ENCODE measurements at places on chromosomes 4 and X. TPM values are rescaled to one million over a fixed set of nuclear protein-coding genes. Genes with fewer than 3 reads are reported as not detected.

- peaks cover 16% of the 10 kb centered on the region for H3K36me3 ChIP-seq
- no peak for DNase-seq
- no peaks in the 10 kb centered on the region for H3K4me1 ChIP-seq
- H3K4me3 ChIP-seq = no peak overlapping the region
These were observed 4.1 kb upstream of the CSF2RA start for GRCh38 chrX:1264556-1264955.

DNA sequence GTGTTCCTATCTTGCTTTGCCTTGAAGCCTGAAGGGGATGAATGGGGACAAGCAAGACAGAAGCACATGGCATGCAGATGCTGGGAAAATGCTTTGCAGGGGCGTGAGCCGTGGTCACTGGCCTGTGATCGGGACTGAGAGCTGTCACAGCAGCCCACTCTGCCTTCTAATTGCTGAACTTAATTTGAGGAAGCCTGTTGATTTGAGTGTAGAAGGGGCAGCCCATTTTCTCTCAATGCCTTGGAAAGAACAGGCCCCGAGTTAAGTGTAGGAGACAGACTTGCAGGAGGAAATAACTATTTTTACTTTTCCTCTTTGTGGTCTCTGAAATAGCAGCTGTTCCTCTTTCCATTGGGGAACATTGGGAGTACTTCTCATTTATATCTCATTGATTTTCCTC, 26.1 kb upstream of the TBC1D1 start:
- no peaks in the 10 kb centered on the region for H3K27me3 ChIP-seq
- no peaks in the 10 kb centered on the region for H3K4me1 ChIP-seq
- no peak overlapping the region for H3K27ac ChIP-seq
- H3K4me3 ChIP-seq = no peak overlapping the region
- DNase-seq = no peak

DNA sequence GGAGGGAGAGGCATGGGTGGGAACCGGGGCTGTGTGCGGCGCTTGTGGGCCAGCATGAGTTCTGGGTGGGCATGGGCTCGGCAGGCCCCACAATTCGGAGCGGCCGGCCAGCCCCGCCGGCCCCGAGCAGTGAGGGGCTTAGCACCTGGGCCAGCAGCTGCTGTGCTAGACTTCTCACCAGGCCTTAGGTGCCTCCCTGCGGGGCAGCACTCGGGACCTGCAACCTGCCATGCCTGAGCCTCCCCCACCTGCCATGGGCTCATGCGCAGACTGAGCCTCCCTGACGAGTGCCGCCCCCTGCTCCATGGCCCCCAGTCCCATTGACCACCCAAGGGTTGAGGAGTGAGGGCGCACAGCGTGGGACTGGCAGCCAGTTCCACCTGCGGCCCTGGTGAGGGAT, 573.9 kb downstream of the TMA16 start:
- H3K27ac ChIP-seq = no peak overlapping the region
- H3K27me3 ChIP-seq = no peaks in the 10 kb centered on the region
- no peaks in the 10 kb centered on the region for H3K4me1 ChIP-seq

- H3K27ac ChIP-seq = peak overlapping the region; percentile 94
- peaks cover 70% of the 10 kb centered on the region for H3K4me1 ChIP-seq
- H3K4me3 ChIP-seq = peak overlapping the region; percentile 68
These were observed 16.2 kb downstream of the SH3RF1 start for GRCh38 chr4:169254546-169254983.

- peaks cover 19% of the 10 kb centered on the region for H3K4me1 ChIP-seq
- H3K4me3 ChIP-seq = peak overlapping the region; percentile 85
- DNase-seq = no peak
- H3K27me3 ChIP-seq = no peaks in the 10 kb centered on the region
These were observed 1.7 kb upstream of the SLAIN2 start for GRCh38 chr4:48339642-48340041.

DNA sequence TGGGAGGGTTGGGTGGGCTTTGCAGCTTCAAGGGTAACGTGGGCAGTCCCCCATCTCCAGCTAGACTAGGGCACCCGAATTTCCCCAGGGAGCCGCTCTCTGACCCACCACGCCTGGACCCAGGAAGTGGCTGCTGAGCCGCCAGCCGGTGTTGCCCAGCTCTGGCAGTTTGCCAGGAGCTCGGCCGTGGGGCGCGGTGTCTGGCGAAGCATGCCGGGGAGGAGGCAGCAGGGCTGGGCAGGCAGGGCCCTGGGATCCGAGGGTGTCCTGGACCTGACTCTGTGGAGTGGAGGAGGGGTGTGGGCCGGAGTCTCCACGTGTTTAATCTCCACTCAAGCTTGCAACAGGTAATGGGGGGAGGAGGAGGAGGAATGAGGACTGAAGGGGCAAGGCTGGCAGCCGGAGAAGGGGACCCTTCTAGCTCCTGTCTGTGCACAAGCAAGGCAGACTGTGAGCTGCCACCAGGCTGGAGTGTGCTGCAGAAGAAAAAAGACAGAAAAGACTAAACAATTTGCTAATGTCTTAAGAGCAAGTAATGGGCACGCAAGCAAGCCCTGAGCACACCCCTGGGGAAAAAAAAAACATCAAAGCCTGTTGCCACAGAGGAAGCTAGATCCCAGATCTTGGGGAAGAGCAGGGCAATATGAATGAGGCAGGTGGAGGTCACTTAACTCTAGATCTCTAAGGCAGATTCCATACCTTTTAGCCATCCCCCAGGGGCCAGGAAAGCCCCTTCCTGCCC, 2.4 kb downstream of the LONRF3 start:
- H3K4me3 ChIP-seq = peak overlapping the region; percentile 90
- peak; percentile 79 for DNase-seq
- peaks cover 17% of the 10 kb centered on the region for H3K27me3 ChIP-seq
- peaks cover 23% of the 10 kb centered on the region for H3K36me3 ChIP-seq
- H3K27ac ChIP-seq = no peak overlapping the region

GRCh38 chr4:25535278-25535677, 120.4 kb upstream of the SLC34A2 start:
- peak overlapping the region; percentile 11 for H3K4me3 ChIP-seq
- H3K4me1 ChIP-seq = peaks cover 42% of the 10 kb centered on the region
- H3K27me3 ChIP-seq = no peaks in the 10 kb centered on the region
- peak overlapping the region; percentile 66 for H3K27ac ChIP-seq

Gene EMCN
- not detected for total RNA-seq

Gene PRR32
- total RNA-seq = not detected

Gene CXCR3
- not detected for total RNA-seq

Gene NAP1L2
- total RNA-seq = not detected

Gene NCAPG
- total RNA-seq = 26.9 TPM

Gene PPBP
- not detected for total RNA-seq
